ENCODE measurements at places on chromosomes 5 and 9.

GRCh38 chr5:122311497-122311960 lies 508 bp upstream of the SNCAIP start:
- DNase-seq: no peak

- DNase-seq: no peak
Measured at GRCh38 chr5:145629047-145629446, 206.1 kb downstream of the PRELID2 start.

DNA sequence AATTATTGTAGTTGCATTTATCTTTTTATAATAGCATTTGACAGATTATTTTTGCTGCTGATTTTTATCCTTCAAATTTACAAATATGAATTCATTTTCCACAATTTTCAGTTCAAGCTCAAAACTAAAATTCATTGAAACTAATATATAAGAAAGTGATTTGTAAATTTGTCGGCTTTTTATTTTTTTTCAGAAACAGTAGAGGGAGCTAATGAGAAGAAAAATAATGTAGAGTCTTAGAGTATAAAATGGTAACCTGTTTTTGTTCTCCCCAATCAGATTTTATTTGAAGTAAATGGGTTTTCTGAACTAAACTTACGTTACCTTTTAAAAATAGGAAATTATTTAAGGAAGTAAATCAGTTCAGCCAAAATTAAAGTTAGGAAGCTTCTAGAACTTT lies 19.2 kb downstream of the PRRC1 start:
- no peak for DNase-seq

DNA sequence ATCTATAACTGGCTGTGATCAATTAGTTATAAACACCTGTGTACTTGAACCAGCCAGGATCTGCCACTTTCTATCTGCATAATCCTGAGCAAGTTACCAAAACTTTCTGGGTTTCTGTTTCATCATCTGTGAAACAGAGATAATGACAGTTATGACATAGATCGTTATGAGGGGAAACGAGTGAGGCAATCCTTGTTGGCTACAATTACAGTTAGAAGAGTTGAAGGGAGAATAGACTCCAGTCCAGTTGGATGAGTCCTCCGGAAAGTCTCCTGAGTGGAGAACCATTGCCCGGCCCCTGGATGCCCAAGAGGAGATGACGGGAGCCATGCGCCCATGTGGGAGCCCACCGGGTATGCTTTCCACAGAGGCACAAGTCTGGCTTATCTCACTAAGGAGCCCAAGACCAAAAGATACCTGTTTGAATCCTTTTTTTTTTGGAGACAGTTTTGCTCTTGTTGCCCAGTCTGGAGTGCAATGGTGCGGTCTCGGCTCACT lies 4.5 kb downstream of the PDE6A start:
- DNase-seq: no peak

Measured in H1 (cell line).